ENCODE measurements at places on chromosomes 1 and 21. TPM values are rescaled to one million over a fixed set of nuclear protein-coding genes. Genes with fewer than 3 reads are reported as not detected.

The GNG12 gene
- not detected for total RNA-seq

The ST6GALNAC3 gene
- total RNA-seq, result 0.38 TPM

The CFAP45 gene
- total RNA-seq, result 0.76 TPM

The ERICH3 gene
- total RNA-seq, result not detected

The S100A8 gene
- not detected for total RNA-seq

The CCDC17 gene
- total RNA-seq, result 4.0 TPM

All from activated naive CD4-positive, alpha-beta T cell treated with anti-CD3 and anti-CD28 coated beads, Interleukin-2, amount 10 ng/mL, durations not matched to agents 5 hours and 36 hours (primary cell).